Astrocyte of the spinal cord (primary cell): ENCODE measurements at places on chromosomes 7 and 10.

DNA sequence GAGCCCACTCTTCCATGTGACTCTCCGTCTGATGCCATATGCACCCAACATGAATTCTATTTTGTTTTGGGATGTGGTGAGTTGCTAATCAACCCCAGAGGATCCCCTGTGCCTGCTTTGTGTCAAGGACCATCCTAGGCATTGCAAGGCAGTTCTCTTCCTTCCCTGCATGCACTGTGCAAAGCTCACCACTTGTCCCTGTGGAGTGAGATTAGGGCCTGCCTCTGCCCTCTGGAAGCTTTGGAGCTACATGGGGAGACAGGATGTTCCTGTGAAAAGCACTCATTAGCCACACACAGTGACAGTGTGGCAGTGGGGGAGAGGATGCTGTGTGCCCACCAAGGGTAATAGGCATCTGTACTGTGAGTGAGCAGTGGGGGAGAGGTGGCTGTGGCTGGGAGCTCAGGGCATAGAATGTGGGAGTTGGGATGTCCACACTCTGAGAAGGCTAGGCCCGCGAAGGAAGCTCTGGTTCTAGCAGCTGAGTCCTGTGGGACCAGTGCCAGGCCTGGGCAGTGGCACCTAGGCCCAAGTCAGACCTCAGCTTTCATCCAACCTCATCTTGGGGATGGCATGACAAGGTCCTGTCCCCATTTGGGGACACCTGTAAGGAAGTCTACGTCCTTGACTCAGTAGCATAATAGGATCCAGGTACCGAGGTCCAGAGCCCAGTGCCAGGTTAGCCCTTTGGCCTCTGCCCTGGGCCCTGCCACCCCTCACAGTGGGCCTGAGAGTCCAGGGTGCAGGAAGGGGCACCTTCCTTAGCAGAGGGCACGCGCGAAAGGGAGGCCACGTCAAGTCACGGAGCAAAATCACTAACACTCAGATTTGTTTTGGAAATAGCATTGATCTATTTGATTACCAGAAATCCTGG lies 6.6 kb downstream of the ADRA2A start:
- no peak for DNase-seq

DNA sequence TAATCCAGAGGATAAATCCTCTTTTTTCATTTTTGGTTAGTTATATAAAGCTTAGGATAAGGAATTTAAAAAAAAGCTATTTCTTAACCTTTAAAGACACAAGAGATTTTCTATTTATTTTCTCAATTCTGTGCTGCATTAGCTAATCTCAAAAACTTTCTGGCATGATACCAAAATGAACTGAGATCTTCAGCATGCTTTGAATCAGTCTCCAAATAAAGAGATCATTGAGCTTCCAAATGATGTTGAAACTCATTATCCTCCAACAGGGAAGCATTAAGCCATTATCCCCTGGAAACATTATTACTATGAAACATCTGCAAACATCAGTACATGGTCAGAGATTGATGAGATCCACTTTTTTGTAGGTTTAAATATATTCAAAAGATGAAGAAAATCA lies 350.3 kb upstream of the TEX47 start:
- no peak for DNase-seq

DNA sequence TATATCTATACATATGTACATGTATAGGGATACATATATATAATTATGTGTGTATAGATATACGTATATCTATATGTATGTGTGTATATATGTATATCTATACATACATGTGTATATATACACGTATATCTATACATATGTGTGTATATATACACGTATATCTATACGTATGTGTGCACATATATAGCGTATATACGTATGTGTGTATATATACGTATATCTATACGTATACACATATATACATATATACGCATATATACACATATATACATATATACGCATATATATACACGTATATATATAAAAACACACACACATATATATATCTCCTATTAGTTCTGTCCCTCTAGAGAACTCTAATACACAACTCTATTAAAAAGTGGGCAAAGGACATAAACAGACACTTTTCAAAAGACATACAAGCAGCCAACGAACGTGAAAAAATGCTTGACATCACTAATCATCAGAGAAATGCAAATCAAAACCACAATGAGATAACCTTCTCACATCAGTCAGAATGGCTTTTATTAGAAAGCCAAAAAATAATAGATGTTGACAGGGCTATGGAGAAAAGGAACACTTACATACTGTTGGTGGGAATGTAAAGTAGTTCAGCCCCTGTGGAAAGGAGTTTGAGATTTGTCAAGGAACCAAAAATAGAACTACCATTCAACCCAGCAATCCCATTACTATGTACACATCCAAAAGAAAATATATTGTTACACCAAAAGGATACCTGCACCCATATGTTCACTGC lies 22.0 kb upstream of the TMEM120A start:
- no peak for DNase-seq

GRCh38 chr10:74011770-74012169 lies 13.9 kb downstream of the VCL start:
- peak; percentile 92 for DNase-seq

DNA sequence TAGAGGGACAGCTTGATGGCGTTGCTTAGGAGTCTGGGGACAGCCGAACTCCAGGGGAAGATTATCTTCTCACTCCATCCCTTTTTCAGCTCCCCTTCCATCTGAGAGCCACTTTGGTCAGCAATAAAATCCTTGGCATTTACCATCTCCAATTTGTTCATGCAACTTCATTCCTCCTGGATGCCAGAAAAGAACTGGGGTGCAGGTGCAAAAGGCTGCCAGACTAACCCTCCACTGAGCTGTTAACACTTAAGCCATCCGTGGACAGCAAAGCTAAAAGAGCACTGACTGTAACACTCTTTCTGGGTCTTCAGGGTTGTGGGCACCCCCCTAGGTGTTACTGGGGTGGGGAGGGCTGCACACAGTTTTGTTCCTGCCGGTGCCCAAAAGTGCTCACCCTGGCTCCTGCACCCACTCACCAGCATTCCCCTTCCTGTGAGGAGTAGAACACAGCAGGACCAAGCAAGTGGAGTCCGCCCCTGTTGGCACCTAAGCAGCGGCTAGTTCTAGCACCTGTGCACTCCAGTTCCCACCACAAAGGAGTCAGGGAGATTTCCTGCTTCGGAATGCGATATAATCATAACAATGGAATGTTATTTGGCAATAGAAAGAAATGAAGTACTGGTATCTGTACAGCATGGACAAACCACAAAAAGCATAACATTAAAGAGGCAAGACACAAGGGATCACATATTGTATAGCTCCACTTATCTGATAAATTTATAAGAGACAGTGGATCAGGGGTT lies 95.1 kb downstream of the NPY start:
- peak; percentile 68 for DNase-seq

- DNase-seq: no peak
Measured at GRCh38 chr7:50818324-50818723, 35.6 kb upstream of the GRB10 start.

DNA sequence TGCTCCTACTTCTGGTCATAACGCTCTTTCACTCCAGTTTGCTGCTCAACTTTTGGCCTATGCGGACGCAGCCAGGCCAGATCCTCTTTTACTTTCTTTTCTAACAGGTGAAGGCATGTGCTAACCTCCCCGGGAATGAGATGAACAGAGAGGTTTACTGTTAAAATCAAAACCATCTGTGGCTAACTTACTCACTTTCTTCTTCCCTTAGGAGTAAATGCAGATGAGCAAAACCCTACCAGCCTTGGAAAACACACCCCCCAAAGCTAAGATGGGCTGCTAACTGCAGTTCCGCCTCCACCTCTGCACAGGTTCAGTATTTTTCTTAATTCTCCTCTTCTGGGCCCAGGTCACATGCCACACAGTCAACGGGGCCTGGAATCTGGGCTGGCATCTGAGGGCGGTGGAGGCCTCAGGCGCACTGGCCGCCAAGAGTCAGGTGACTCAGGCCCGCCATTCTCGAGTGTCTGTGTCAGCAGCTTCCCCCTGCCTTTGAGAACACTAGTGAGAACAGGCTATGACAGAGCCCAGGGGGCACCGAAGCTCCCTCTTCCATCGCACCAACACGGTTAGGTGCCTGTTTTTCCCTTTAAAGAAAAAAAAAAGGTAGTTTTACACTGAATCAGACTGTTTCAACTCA lies 11.1 kb downstream of the FAM53B start:
- peak; percentile 28 for DNase-seq

DNA sequence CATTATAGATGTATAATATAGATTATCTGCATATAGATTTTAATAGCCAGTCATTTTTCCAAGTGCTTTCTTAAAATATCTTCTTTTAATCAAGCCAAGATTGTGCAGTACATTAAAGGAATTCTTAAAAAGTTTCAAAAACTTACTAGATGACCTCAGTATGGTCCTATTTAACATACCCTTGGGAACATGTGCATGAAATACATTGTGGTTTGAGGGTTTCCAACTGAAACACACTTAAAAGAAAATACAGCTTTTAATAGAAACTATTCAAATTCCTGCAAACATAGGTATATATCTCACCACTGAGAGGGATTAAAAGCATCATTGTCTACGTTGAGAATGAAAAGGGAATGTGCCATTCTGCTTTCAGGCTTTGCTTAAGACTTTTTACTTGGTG lies 364.9 kb downstream of the SUGCT start:
- DNase-seq: peak; percentile 57

GRCh38 chr7:68785036-68785435 lies 813.2 kb upstream of the AUTS2 start:
- DNase-seq: no peak

DNA sequence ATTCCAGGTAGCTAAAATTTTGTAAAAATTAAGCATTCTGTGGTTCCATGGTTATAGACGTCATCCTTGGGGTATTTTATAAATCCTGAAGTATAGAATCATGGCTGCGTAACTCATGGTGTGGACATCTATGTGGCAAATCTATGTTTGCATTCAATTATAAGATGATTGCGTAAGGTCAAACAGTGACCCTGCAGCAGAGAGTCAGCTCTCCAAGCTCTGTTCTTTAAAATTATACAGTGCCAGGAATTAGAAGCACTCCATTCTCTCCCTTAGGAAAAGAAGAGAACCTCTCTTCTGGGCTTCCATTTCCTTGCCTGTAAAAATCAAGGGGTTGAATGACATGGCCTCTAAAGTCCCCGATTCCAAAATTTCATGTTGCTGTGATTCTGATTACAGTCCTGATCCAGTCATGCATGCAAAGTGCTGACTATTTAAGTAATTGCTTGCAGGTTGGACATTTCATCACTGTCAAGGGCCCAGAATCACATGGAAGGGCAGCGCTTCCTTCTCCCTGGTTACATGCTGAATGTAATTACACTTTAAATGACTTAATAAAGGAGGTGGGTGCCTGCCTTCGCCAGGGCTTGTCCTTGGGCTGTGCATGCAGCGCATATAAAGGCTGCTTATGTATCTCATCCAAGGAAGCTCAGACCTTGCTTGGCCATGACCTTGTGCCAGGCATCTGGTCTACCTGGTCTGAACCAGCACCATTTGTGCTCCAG lies 550.7 kb downstream of the TYW1 start:
- no peak for DNase-seq

- no peak for DNase-seq
Measured at GRCh38 chr7:35988105-35988504, 164.9 kb upstream of the EEPD1 start.

DNA sequence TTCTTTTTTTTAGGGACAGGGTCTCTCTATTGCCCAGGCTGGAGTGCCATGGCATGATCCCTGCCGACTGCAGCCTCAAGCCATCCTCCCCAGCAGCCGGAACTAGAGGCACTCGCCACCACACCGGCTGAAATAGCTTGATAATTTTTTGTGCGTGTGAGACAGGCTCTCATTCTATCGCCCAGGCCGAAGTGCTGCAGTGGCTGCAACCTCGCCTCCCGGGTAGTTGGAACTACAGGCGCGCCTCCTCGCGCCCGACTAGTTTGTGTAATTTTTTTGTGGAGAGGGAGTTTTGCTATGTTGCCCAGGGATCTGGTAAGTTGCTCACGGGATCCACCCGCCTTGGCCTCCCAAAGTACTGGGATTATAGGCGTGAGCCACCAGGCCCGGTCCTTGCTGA lies 1.9 kb downstream of the BUD23 start:
- DNase-seq: no peak

DNA sequence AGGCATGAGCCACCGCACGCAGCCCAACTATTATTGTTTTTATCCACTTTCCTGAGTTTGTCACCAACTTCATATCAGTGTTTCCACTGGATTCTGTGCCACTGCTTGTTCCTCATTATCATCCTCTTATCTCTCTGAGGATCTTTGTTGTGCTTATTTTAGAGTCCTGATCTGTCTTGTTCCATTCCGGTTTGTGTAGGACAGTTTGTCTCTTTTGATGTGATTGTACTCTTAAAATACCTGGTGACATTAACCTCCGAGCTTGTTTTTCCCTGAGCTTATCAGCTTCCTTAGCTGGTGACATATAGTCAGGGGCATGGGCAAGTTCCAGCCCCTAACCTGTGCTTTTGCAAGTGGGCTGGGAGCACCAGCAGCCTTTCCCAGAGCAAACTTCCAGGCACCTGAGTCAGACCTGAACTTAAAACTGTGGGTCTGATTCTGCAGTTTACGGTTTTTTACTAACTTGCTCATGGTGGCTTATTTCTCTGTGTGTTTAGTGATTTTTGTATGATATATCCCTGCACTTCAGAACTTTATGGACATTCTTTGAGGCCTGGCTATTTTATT lies 23.1 kb upstream of the FMC1 start:
- DNase-seq: no peak

GRCh38 chr10:9427209-9427608 lies 1372.7 kb downstream of the GATA3 start:
- no peak for DNase-seq

GRCh38 chr7:151586531-151587260 lies 67.0 kb upstream of the RHEB start:
- no peak for DNase-seq

DNA sequence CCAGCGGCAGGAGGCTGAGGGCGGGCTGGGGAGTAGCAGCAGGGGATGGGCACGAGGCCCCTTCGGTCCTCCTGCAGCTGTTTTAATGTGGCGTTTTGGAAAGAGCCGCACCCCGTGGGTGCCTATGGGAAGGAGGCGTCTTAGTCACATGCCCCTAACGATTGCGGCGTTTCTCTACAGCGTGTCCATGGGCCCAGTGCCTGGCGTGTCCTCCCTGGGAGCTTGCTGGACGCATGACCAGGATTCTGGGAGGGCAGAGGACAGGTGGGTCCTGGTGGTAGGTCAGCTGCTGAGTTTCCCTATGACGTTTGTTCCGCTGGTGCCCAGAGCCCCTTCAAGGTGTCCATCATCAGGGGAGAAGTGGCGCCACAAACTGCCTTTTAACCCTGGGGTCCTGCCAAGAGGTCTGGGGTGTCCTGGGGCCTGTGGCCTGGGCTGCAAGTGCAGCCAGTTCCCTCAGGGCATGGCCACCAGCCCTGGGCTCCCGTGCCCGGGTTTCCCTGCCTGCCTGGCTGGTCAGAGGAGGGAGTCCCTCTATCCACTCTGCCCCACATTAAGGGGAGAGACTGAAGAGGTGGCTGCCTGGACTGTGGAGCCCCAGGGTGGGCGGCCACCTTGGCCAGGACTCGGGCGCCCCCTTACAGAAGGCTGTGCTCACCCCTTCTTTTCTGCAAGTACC lies 48.7 kb downstream of the PWWP2B start:
- no peak for DNase-seq

DNA sequence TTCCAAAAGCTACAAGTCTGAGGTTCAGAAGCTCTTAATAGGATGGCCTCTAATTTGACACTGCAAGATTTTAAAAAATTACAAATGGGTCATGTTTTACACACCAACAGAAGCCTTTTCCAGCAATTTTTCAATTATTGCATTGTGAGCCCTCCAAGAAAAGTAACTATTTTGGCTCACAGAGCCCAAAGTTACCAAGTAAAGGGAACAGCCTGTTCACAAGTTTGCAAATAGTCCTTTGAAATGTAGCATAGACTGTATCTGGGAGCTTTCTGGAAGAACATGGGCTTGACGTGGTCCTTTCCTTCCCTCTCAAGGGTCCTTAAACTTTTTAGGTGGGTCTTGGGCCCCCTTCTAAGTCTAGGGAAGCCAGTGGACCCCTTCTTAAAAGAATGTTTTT lies 1.3 kb upstream of the GDF10 start:
- DNase-seq: no peak
